Stimulated activated CD8-positive, alpha-beta memory T cell treated with anti-CD3 and anti-CD28 coated beads, Interleukin-7, amount 100 ng/mL, for 1 hour (primary cell): ENCODE measurements at places on chromosomes 1 and 21.

GRCh38 chr1:32754317-32755097 lies 51.9 kb upstream of the SYNC start:
- no peak for DNase-seq

DNA sequence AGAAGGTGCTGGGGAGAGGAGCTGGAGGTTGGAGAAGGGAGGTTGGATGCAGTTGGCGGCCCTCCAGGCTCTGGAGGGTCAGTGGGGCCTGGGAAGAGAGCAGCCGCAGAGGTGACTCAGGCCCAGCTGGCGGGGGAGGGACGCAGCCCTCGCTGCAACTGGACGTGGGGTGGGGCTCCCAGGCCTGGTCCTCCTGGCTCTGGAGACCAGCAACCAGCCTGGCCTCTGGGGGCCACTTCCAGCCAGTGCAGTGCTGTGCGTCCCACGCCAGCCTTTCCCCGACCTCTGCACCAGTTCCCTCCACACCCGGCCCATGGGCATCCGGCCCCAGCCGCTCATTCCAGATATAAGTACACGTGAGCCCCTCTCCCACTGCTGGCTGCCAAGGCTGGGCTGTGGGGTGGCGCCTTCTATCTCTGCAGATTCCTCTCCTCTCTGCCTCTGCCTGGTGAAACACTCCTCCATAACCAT lies 38.0 kb upstream of the COL18A1 start:
- DNase-seq = no peak

- DNase-seq = no peak
Observed at GRCh38 chr1:165605246-165605645, 25.8 kb upstream of the MGST3 start.

- DNase-seq = no peak
Observed at GRCh38 chr21:36791180-36791579, 92.3 kb downstream of the SIM2 start.

DNA sequence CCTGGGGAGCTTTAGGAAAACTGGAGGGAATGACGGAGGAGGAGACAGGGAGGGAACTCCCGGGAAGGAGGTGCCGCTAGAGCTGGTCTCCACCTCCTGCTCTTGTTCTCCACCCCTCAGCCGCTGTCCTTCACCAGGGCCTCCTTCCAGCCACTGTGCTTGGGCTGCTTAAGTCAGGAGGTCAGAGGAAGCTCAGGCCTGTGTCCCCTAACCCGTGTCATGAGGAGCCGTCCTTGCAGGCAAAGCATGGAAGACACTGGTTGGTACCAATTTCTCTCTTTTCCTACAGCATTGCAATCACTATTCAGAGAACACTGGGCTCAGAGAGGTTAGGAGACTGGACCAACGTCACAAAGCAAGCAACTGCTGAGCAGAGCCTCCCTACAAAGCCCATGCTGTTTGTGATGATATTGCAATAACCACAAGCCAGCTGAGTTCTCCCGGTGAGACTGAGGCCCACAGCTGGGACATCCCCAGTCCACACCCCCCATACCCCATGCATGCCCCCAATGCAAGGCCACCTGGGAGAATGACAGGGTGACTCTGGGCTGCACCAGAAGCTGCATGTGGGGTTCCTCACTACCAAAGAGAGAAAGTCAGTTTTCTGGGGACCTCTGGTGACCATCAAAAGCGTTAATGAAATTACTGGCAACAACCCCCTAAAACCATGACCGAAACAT lies 427.5 kb downstream of the NPHP4 start:
- DNase-seq = no peak

DNA sequence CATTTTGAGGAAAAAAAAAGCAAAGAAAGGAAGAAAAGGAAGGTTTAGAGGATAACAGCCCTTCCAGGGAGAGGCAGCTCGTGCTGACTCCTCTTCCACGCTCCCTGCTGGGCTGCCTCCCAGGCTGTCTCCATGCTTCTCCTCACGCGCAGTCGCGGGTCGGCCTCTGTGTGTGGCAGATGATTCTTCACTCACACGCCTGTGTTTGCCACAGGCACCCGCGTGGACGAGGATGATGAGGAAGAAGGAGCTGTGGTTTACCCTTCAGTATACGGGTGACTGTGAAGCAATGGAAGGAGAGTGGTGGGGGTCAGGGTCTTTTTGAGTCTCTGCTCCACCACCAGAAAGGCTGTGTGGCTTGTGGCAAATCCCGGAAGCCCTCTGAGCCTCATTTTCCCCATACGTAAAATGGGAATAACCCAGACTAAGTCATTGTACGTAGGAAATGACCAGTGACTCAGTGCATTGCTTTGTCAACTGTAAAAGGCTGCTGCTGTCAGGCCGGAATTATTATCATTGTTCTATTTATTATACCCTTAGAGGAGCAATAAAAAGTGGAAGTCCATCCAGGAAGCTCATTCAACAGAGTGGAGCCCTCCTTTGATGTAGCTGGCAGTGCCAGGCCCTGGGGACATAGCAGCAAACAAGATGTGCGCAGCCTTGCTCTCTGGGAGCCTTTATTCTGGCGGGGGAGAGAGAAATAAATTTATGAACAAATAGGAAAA lies 11.9 kb upstream of the SH2D2A start:
- no peak for DNase-seq

GRCh38 chr1:171801487-171801891 lies 20.0 kb downstream of the METTL13 start:
- DNase-seq = no peak

GRCh38 chr1:77762072-77762476 lies 2.4 kb upstream of the USP33 start:
- no peak for DNase-seq

DNA sequence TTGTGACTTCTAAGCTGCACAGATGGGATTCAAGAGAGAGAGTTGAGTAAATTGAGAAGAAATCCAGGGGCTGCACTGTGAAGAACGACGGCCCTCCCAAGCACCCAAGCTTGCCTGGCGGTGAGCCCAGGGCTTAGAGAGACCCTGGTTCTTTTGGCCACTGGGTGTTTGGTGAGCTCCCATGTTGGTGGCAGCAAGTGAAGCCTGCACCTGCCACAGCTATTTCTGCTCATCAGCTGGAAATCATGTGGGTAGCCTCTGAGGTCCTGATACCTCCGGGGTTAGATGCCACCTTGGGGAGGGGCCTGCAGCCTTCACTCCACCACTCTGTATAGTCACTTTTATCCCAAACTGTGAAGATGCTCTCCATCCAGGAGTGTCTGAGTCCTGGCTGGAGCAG lies 6.2 kb upstream of the BTG2 start:
- no peak for DNase-seq

- no peak for DNase-seq
Observed at GRCh38 chr1:59565611-59566410, 248.9 kb upstream of the HOOK1 start.

GRCh38 chr1:24195136-24195535 lies 8.0 kb upstream of the IFNLR1 start:
- DNase-seq = no peak

GRCh38 chr1:171910786-171911185 lies 69.5 kb downstream of the DNM3 start:
- no peak for DNase-seq

DNA sequence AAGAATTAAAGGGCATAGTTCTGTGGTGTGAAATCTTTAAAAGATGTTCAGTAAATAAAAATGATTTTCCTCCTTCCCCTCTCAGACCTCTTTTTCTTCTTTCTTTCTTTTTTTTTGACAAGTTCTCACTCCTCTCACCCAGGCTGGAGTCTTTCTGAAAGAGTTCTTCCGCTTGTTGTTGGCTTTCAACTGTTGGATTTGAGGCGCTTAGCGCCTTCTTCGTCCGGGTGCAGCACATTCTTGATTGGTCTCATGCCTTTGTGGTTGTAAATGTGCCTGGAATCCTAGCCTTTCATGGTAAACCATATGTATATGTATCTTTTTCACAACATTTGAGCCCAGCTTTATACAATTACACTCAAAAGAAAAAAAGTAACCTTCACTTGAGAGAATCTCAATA lies 980 bp upstream of the METTL18 start:
- DNase-seq = no peak

DNA sequence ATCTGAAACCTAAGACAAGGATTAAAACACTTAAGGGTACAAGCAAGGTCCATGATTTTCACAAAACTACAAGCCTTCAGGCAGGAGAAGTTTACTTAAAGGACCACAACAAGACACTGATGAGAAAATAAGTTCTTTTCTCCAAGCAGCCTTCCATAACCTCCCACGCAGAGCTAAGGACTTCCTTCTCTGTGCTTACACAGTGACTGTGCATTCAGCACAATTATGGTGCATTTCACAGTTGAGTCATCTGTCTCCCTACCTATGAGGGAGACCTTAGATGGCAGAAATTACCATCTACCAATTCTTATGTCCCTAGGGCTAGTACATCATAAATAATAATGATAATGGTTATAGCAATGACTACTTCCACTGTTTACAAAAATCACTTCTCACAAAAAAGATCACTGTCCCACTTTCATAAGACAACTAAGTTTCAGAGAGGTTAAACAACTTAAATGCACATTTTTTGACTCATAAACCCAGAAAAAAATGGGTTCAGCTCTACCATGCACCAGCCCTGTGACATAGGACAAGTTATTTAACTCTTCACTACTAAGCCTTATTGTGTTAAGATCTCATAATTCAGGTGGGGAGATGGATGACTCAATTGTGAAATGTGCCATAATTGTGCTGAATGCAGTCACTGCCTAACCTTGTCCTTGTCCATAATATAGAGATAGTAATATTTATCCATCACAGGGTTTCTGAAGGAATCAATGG lies 45.3 kb downstream of the TARBP1 start:
- no peak for DNase-seq

DNA sequence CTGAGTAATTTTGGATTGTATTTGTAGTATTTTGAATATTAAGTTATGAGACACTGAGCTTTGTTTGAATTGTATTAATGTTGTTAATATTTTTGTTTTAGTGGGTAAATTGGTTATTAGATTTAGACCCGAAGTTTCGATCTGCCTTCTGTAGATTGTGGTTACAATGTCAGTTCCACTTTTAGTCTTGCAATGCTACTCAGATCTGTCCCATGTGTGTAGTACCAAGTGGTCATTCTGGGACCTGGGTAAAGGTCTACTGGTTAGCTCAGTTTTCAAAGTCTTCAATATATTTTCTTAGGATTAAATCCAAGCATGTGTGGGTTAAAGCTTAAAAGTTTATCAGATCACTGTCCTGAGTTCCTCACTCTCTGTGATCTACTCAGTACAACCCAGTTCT lies 346.5 kb upstream of the PROX1 start:
- DNase-seq = no peak

DNA sequence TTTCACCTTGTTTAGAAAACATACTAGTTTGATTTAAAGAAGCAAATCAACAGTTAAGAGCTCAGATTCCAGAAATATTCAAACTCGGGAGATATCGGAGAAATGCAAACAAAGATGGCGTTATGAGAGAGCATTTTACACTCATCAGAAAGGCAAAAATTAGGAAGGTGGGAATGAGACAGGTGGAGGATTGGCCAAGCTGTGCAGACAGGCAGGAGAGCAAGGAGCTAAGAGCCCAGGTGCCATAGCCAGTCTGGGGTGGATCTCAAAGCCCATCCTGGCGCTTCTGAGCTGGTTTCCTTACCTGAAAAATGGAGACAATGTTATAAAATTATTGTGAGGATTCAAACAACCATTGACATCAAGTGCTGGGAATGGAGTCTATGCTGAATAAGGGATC lies 19.6 kb upstream of the TARDBP start:
- DNase-seq = no peak

DNA sequence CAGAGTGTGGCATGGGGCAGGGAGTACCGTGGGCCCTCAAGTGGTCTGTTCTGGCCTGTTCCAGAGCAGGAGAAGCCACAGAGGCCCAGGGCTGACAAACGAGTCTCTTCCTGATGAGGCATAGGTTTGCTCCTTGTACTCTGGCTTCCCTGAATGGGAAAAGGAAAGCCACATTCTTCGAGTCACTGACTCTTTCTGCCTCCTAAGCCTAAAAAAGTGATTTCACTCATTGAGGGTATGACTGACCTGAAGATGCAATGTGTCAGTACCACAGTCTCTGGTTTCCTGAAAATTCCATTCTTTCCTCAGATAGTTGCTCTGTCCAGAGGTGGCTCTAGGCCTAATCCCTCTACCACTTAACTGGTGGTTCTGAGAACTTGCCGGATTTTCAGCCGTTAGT lies 92.3 kb downstream of the KCNN3 start:
- DNase-seq = no peak

DNA sequence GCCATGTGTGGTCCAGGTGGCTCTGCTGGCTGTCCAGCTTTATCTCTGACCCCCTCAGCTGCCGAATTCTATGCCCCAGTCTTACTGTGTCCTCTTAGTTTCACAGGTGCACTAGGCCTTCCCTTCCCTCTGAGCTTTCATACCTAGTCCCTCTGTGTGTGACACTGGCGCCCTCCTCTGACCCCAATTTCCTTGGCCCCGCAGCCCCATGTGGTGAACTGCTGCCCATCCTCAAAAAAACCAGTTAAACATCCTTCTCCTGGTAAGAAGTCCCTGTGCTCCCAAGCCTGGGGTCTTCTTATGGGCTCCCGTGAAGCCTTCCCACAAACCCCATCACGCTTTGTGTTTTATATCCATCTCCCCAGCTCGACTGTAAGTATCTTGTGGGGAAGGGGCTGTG lies 93.9 kb upstream of the TSPAN2 start:
- no peak for DNase-seq

DNA sequence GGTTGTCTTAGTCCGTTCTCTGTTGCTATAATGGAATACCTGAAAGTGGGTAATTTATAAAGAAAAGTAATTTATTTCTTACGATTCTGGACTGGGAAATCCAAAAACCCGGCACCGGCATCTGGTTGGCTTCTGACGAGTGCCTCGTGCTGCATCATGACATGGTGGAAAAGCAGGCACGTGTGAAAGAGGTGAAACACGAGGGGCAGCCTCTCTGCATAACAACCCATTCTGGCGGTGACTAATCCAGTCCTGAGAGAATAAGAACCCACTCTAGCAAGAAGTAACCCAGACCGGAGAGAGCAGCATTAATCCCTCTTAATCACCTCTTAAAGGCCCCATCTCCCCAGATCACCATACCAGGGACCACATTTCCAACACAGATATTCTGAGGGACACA lies 2.7 kb upstream of the EDEM3 start:
- no peak for DNase-seq

DNA sequence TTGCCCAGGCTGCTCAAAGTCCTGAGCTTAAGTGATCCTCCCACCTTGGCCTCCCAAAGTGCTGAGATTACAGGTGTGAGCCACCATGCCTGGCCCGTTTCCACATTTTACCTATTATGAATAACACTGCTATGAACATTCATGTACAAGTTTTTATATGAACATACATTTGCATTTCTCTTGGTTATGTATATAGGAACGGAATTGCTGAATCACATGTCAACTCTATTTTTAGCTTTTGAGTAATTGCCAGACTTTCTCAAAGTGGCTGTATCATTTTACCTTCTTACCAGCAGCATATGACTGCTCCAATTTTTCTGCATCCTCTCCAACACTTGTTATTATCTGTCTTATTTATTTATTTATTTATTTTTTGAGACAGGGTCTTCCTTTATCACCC lies 2.7 kb downstream of the SPATA21 start:
- DNase-seq = no peak
